ENCODE measurements at places on chromosomes 12 and 14.

DNA sequence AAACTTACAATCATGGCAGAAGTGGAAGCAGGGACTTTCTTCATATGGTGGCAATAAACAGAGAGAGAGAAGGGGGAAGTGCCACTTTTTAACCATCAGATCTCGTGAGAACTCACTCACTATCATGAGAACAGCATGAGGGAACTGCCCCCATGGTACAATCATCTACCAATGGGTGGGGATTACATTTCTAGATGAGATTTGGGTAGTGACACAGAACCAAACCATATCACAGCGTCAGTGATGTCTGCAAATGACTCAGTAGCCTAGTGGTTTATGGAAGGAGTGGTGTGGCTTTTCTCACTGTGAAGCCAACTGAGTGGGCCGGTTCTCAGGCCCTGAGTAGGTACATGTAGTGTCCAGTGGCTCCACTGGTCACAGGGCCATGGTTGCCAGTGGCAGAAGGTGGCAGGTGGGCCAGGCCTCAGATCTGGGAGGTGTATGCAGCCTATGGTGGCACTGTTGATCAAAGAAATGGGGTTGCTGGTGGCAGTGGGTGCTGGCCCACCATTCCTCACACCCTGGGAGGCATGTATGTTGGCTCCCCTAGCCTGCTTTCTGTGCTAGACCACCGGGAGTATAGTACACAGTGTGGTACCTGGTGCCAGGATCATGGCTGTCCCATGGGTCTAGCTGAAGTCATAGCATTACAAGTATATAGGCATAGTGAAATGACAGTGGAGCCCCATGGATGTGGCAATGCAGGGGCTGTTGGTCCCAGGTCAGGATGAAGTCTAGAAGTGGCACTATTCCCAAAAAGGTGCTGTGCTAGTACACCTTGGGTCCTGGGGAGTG lies 191.9 kb downstream of the NUBPL start:
- no peak for DNase-seq

GRCh38 chr14:47442211-47442610 lies 233.2 kb downstream of the MDGA2 start:
- DNase-seq = no peak

GRCh38 chr14:24422694-24423601 lies 6.5 kb downstream of the CBLN3 start:
- no peak for DNase-seq

GRCh38 chr12:12070674-12071656 lies at the start of gene BCL2L14:
Gene BCL2L14 (plus strand): TSS chr12:12070939. CDS start chr12:12079306, 8,367 bp downstream.
- DNase-seq = no peak

GRCh38 chr14:60212503-60213371 lies 36.3 kb upstream of the PPM1A start:
- no peak for DNase-seq

DNA sequence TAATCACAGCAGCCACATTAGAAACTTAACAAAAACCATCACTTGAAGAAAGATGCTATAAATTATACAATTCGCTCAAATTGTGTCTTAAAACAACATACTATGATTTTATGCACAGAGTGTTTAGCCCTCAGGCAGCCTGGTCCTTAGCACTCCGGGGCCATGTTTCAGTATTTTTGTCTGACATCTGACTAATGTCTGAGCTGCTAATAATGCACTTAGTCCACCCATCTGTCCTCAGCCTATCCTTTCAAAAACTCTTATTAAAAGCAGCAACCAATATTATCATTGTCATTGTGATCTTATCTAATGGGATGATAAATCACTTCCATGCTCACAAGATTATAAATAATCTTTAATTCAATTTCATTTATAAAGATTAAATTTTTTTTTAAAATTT lies 602.7 kb upstream of the FOXG1 start:
- DNase-seq = no peak

- DNase-seq = no peak
Observed at GRCh38 chr12:5783289-5783920, 161.7 kb downstream of the ANO2 start.

GRCh38 chr12:91139286-91139685 lies 28.0 kb upstream of the LUM start:
- no peak for DNase-seq
